ENCODE measurements at places on chromosomes 12 and 14.

GRCh38 chr12:47576289-47576945, 129.4 kb downstream of the RPAP3 start:
- DNase-seq = no peak

DNA sequence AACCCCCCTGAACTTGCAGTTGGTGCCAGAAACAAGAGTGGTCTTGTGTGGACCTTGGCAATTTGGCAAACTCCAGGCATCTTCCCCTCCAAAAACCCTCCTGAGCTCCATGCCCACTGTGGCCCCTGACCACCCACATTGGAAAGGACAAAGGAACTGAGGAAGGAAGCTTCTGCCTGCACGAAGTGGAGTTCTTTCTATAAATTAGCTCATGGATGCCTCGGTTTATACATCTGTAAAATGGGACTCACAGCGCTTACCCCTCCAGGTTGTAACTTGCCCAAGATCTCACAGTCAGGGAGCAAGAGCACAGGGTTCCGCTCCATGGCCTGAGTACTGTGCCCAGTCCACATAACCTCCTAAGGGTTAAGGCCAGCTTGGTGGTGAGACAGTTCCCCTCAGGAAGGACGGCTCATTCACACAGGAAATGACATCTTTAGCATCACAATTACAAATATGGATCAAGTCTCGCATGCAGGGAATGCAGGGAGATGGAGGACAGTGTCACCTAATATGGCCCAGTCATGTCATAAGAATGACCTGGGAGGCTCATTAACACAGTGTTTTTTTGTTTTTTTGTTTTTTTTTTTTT, 66.6 kb downstream of the CLMN start:
- no peak for DNase-seq

DNA sequence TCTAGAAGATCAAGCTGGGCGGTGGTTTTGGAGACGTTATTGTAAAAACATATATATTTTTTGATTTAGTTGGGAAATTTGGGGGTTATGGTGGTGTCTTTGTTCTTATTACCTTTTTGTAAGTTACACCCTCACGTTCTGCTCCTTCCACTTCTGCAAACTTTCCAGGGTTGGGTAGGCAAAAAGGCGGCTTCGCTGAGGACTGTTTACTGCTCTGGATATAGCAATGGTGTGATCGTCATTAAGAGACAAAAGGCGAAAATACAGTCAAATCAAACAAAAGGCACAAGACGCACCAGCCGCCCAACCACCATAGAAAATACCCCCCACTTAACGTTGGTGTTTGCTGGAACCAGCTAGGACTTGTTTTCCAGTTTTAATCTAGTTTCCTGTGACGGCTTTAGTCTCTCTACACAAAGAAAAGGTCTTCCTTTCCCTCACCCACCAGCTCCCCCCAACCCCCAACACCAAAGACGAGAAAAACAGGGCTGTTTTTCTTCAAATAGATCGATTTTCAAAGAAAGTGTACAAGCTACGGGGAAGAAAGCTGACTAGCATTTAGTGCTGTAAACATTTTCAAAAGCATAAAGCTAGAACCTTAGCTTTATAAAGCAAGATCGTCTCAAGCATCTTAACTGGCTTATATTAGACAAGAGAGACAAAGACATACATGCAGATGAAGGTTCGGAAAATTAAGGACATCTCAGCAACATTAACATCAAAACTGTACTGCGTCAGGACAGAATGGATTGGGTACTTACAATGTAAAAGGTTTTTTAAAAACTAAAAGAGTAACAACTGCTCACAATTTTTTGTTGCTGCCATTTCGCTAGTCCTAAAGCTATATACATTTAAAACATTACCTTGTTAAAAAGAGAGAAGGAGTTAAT, 2.0 kb upstream of the SETD1B start:
- no peak for DNase-seq

DNA sequence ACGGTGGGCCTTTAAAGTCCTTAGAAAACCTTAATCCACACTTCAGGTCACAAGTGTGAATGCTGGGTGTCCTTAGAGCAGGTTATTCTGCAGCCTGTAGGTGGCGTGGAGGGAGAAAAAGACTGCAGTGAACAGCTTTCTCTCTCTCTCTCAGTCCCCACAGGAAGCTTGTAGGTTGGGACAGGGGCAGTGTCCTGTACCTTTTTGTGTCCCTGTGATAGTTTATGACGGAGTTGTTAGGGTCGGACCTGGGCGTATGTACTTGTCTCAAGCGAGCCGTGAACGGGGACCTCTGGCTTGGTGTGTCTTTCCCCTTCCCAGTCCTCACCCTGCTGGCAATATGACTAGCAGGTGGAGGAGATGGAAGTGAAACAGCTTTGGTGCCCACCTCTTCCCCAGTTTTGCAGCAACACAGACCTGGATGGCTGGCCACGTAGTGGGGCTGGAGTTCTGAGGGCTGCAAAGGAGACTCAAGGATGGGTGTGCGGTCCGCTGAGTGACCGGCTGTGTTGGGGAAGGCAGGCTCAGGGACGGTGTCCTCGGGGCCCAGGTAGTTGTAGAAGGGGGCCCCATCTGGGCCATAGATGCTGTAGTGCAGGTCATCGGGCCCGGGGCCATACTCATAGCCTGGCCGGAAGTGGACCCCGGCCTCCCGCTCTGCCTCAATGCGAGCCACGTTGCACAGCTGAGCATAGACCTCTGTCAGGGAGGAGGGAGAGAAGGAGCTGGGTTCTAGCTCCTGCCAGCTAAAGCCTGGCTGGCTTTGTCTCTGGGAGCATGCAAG, 8.9 kb downstream of the ISCA2 start:
- DNase-seq = no peak

DNA sequence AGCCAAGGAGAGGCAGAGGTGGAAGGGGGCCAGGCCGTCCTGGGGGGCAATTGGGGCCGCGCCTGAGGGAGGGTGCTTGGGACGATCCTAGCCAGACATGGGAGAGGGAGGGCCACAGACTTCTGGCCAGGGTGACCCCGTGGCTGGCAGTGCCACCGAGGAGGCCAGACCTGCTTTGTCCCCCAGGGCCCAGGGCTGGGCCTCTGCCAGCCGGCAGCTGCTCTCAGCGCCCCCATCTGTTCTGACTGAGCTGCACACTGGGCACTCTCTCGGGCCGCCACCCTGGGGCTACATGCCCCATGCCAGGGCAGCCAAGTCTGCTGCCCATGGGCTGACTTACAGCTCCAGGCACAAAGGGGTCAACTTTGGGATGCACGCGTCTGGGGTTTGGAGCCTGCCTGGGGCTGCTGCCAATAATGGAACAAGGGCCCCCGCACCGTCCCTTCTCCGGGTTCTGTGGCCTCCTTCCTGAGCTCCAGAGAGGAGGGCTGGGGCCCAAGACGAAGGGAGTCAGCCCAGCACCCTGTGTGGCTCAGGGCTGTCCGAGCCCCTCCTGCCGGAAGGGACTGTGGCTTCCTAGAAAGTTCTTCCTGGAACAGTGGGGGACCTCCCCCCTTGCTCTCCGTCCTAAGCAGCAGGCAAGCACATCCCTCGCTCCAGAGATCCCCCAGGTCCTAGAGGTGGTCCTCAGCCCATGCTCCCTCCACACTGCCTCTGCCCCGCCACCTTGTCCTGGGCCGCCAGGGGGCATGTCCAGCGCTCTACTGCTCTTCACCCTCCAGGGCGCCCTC, 1.1 kb downstream of the ADSS1 start:
- DNase-seq = no peak

DNA sequence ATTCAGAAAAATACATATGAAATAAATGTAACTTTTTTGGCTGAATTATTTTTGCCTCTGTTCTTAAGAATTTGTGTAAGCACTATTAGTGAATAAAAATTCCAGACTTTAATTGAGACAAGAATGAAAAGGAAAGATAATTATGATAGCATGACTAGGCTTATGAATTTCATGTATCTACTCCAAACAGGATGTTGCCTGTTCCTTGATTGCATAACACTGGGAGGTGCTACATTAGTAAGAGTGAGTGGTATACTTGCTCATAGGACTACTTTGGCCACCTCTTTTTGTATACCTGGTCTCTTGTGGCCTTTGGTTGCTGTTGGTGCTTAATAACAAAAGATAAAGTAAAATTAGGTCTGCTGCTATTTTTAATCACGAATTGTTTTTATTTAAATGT, 112.8 kb downstream of the NAV3 start:
- no peak for DNase-seq

GRCh38 chr12:89414851-89415250, 62.5 kb upstream of the DUSP6 start:
- no peak for DNase-seq

DNA sequence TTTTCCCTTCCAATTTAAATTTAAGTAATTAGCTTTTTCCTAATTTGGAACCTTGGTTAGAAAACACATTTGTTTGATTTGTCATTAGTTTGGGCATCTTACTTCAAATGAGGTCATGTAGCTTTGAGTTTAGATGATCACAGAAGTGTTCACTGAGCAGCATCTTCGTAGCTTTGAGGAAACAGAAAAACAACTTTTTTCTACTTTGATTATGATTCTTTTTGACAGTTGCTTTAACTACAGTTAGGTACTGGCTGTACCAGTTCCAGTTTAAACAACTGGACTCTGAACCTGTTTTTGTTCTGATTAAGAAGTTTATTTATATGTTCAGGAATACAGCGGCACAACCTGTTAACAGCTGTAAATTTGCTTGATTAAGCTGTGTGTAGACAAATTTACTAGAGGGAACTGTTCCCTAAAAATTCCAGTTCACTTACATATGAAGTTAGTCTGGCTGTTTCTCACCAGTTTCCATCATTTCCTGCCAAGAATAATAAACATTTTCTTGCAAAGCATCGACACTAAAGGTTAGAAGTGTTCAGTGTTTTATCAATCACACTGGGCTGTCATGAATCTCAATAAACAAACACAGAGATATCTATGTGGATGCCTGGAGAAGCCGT, 191.9 kb downstream of the RAD51B start:
- DNase-seq = no peak

DNA sequence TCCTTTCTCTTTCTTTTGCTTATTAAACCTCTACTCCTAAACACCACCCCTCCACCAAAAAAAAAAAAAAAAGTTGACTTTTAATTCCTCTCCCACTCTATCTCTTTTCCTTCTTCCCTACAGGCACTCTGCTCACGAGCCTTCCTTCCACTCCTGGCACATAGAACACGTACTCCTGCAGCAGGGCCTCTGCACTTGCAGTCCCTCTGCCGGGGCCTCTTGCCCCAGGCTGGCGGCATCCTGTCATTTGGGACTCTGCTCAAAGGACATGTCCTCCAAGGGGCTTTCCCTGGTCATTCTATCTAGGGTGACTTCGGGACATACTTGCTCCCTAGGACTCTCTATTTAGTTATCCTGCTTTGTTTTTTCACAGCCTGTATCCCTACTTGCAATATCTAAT, 7.7 kb downstream of the FOS start:
- no peak for DNase-seq

DNA sequence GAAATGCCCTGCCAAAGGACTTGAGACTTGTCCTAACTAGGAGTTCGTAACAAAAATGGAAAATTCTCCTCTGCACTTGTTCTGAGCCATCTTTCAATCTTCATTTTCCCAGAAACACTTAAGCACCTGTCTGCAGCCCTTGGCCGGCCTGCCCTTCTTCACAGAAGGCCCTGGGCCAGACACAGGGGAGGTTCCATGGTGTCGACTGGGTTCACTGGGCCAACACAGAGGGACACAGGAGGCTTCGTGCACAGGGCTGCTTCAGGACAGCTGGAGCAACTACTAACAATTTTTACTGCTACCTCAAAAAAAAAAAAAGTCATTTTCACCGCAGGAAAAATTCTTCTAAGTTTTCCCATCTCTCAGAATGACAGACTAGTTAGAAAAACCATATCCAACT, 19.6 kb downstream of the NID2 start:
- DNase-seq = no peak

DNA sequence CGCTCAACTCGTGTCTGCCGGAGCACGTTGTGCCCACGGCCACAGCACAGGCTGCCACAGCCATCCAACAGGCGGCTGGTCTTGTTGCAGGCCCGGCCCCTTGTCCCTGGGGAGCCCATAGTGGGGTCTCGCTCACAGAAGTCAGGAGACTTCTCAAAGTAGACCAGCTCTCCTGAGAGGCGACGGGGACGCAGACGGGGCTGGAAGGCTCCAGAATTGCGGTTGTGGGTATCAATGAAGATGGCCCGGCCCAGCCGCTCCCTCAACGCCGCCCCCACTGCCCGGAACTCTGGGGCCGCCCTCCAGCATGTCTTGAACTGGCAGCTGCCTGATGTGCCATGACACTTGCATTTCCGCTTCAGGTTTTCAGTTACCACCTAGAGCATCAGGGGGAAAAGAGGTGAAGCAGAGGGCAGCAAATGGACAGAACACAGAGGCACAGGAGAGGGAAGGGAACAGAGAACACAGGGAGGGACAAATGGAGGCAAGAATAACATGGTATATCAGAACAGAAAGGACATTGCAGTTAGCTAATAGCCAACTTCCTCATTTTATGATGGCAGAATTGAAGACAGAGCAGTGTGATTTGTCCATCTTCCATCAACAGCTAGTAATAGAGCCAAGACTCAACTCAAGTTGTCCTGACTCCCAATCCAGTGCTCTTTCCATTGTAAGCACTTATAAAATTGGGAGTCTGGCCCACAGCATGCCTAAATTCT, 5.2 kb downstream of the WNT10B start:
- DNase-seq = no peak

GRCh38 chr14:70784886-70785285, 24.4 kb downstream of the MAP3K9 start:
- no peak for DNase-seq

DNA sequence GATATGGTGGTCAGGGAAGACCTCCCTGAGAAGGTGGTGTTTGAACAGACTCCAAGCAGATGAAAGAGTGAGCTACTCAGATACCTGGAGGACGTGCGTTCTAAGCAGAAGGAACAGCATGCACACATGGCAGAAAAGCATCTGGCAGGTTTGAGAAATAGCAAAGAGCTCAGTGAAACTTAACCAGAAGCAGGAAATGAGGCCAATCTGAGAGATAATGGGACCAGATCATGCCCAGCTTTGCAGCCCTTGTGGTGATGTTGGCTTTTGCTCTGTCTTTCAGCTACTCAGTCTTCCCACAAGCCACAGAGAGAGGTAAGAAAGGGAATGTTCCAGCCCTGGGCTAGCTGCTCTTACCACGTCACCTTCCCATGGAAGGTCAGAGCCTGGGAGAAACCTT, 176.3 kb upstream of the GSC start:
- DNase-seq = no peak

- no peak for DNase-seq
Observed at GRCh38 chr14:53882684-53883083, 73.9 kb downstream of the BMP4 start.

DNA sequence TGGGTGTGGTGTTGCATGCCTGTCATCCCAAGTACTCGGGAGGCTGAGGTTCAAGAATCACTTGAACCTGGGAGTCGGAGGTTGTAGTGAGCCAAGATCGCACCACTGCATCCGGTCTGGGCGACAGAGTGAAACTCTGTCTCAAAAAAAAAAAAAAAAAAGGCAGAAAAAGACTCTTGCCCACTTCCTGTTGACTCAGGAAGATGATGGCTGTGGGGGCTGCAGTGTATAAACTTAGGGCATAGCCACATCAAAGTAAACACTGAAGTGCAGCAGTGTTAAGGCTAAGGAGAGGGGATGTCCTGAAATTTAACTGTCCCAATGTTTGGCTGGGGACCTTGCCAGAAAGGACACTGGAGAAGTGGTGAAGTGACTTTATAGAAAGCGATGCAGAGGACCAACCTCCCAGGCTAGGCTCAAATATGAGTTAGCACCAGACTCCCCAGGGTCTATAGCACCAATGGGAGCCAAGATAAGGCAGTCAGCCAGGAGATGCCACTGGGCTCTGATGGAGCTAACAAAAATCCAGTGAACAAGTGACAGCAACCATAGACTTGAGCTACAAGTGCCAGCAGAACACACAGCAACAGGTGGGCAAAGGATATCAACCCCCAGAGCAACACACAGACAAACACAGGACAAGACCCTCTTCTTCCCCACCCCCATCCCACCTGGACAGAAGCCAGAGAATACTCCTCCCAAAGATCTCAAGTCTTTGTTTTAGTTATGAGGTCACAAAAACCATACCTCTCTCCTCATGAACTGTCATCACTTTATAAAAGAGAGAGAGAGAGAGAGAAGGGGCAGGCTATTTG, 28.0 kb downstream of the NELL2 start:
- peak; percentile 24 for DNase-seq

Measured in activated CD4-positive, alpha-beta T cell treated with anti-CD3 and anti-CD28 coated beads for 1 hour (primary cell).